ENCODE measurements at places on chromosomes 16 and 17.

DNA sequence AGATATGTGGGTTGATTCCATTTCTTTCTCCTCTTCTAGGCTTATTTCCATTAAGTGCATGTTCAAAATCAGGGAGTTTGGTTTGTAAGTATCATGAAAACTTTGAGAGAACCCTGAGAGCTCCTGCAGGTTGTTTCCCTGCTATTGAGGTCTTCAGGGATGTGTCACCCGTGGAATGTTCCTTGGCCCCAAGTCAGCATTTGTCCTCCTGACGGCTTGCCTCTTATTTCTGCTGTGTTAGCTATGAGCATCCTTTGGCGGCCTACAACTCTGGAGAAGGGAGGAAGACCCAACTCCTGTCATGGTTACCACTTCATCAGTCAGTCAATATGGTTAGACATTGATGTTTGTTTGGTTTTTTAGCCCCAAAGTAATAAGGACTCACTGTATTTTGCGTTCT lies 180.8 kb downstream of the FTO start:
- DNase-seq: no peak

DNA sequence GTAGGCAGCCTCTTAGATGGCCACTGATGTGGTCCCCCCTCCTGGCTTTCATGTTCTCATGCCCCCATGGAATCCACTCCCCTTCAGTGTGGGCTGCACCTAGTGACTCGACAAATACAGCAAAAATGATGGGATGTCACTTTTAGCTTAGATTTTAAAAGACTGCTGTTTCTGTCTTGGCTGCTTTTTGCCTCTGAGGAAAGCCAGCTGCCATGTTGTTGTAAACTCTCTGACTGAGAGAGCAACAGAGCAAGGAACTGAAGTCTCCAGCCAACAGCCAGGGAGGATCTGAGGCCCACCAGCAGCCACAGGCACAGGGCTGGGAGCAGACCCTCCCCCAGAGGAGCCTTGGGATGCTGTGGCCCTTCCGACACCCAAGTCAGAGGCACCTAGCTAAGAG lies 60.6 kb upstream of the MARCHF10 start:
- DNase-seq: no peak

DNA sequence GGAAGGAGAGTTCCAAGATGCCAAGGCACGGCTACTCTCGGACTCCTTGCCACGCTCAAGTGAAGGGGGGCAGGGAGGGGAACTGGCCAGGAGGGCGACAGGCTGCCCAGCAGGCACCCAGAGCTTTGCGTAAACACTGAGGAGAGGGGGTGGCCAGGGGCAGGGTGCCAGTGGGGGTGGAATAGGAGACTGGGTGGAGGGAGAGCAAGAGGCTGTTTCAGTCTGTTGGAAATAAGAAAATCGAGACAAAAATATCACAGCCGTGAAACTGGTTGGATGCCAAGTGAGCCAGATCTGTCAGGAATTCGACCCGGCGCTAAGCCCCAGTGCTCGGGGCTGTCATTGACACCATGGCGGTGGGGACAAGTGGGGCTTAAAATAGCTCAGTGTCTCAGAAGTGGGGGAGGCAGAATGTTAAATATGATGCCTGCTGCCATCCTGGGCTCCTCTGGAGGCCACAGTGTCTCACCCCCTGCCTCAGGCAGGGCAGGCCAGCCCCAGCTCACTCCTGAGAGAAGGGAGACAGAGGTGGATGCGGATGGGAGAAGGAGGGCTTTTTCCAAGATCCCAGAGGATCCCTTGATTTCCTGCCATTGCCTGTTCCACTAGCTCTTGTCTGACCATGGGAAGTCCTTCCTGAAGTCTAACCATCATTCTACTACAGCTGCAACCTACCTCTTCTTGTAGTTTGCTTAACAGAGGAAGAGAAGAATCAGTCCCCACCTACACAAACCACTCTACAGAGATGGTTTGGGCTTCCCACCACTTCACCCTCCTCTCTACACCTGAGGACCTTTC lies 9.5 kb downstream of the PNMT start:
- DNase-seq: no peak

DNA sequence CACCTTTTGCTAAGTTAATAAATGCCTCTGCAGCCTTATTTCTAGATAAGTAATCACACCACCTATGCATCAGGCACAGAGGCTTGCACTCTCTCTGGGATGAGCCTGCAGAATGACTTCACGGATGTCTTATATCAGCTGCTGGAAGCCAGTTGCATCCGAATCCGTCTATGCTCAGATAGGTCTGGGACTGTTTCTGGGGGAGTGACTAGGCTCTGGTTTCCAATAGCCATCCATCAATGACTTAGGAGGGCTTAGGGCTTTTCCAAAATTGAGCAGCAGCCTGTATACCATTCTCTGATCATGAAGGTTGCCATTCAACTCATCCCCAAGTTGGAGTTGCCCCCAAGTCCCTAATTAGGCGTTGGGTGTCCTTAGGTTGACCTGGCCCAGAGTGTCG lies 113.3 kb upstream of the ERCC4 start:
- DNase-seq: no peak

- DNase-seq: no peak
These were observed 234.0 kb downstream of the MSI2 start for GRCh38 chr17:57490111-57490845.

- DNase-seq: no peak
These were observed 20.2 kb downstream of the ANKS3 start for GRCh38 chr16:4713663-4714501.

DNA sequence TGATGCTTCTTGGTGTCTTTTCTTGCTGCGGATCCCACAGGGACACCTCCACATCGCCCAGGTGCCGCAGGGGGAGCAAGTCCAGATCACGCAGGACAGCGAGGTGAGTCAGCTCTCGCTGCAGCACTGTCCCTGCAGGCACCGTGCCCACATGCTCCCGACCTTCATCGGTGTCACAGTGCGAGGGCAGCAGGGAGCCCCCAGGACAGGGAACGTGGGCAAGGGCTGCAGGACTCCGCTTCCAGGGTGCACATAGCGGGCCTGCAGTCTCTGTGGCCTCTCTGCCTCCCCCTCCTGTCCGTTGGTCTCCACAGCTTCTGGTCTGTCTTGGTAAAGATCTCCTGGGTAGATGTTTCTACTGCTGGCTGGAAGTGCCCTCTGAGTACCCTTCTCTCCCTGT lies 84.1 kb downstream of the BANP start:
- DNase-seq: no peak

DNA sequence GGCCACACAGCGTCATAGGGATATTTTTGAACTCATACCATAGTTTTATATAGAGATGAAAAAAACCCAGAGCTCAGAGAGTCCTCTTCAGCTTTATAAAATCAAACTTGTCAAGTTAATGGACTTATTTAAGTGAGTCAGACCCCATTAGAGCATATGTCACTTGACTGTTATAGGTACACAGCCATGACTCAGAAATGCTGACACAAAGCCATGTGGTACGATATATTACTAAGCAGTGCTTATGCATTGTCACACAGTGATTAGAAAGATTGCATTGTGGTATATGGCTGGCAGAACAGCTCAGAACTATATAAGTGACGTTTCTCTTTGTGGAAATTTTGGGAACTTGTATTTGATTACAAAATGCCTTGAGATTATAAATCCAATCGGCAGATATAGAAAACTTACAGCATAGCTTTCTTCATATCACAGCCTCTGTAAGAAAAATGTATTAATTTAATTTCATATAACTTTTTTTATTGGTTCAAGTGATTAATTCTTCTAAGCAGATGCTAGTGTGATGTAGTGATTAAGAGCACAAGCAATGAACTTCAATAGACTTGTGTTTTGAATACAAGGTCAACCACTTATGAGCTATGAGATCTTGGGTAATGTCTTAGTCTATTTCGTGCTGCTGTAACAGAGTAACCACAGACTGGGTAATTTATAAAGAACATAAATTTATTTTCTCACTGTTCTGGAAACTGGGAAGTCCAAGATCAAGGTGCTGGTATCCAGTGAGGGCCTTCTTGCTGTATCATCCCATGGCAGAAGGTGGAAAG lies 25.8 kb upstream of the GINS3 start:
- DNase-seq: no peak
